ENCODE measurements at places on chromosomes 13 and 19. TPM values are rescaled to one million over a fixed set of nuclear protein-coding genes. Genes with fewer than 3 reads are reported as not detected.

The PSG2 gene
- total RNA-seq: 0.73 TPM

The CCDC169 gene
- 1.6 TPM for total RNA-seq

The MBD3L2 gene
- not detected for total RNA-seq

The MEIS3 gene
- 50.3 TPM for total RNA-seq

The TNPO2 gene
- total RNA-seq: 71.6 TPM

The ZNF460 gene
- total RNA-seq: 136 TPM

The CPT1C gene
- total RNA-seq: 24.3 TPM

The GFY gene
- not detected for total RNA-seq

The LRRC25 gene
- 0.07 TPM for total RNA-seq

The PALM3 gene
- total RNA-seq: 0.46 TPM

The HPN gene
- 0.07 TPM for total RNA-seq

The EXOC3L2 gene
- 0.10 TPM for total RNA-seq

The OR7D2 gene
- total RNA-seq: not detected

The NLRP5 gene
- not detected for total RNA-seq
